GM18507 (cell line): ENCODE measurements at places on chromosomes 13 and 19.

DNA sequence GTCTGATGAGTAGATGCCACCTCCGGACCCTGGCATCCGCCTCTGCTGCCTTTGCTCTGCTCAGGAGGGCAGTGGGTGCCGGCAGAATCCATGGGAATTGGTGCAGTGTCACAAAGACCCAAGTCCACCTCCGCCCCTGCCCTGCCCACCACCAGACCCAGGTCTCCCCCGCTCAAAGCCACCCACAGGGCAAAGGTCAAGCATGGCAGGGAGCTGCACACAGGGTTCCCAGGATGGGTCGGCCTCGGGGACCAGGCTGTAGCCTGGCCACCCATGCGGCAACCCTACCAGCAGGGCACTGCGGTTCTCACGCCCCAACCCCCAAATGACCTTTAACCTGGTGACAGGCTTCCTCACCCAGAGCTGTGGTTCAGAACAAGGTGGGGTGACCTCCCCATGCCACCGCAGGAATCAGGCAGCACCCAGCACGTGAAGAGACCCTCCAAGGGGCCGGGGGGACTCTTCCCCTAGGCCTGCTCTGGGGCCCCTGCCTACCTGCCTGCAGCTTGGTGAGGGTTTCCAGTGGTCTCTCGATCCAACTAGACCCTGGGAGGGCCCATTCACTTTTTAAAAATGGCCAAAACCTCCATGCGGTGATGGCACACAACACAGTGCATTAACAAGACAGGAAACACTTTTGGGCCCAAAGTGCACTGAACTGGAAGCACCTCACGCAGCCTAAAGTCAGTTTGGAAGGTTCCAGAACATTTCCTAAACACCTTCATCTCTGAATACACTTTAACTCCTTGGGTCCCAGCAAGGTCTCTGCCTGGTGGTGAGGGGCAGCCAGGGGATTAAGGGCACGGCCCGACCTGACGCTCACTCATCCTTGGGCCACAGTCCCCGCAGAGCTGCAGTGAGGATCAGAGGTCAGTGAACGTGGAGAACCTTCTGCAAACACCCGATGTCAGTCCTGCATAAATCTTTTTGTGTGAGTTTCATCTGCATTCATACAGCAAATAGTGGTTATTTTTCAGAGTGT, 11.0 kb downstream of the GAS6 start:
- no peak for DNase-seq

DNA sequence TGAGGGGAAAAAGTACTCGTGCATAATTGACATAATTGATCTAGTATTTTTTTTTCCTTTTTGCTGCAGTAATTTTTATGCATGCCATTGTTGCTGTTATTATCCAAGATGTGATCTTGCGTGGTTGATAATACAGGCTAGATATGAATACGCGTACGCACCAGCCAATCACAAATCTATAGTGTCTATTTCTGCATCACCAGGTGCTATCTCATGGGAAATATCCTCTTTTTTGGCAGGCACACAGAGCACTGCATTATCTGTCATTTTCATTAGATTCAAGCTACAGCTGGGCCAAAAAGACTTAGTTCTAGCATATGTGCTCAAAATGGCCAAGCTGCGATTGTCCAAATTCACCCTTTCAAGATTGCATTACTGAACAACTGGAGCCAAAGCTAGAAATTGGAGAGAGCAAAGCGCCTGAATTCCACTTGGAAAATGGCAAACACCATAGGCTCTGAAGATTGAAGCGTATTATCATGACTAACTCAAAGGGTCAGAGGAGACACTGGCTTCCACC, 181.1 kb downstream of the TSHZ3 start:
- DNase-seq = no peak

GRCh38 chr13:74346960-74347359, 212.8 kb upstream of the KLF12 start:
- no peak for DNase-seq

DNA sequence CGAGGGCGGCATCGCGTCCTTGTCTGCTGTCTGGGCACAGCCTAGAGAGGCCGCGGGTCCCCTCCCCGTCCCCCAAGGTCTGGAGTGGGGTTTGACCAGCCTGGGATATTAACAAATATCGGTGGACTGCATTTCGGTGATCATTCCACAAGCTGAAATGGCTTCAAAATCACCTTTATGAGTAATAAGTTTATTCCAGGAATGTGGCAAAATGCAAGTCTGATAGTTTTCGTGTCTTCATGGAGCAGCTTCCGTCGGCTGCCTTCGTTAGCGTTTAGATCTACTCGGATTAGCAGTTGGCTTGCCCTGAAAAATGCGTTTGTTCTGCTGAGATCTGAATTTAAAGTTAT, 1.1 kb upstream of the GJA3 start:
- DNase-seq = no peak

DNA sequence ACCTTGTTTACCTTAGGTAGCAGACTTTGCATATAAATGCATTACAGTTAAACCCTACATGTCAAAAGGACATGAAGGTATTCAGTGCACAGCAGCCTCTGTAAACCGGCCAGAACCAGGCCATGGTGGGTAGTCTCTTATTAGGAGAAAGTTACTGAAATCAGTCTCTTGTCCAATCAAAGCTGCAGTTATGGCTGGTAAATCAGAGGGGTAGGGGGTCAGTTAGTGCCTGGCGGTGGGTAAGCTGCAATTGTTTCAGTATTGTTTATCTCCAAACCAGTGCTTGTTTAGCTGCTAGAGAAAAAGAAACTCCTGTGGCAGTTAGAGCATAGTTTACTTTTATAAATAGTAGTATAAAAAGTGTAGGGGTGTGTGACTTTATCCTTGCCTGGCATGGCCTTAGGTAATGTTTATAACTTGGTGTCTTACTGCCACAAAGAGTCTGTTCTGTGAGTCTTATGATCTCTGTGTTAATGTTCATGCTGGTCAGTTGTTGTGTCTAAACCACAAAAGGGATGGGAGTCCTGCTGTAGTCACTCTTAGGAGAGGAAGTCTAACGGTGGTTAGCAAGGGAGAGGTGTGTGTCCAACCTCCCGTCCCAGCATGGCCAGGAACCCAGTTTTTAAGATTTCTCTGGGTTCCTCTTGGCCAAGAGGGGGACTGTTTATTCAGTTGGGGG, 28.0 kb downstream of the CHST8 start:
- no peak for DNase-seq

GRCh38 chr13:24606486-24607170, 73.6 kb upstream of the ATP12A start:
- no peak for DNase-seq

GRCh38 chr19:37953171-37953917, 46.3 kb downstream of the SIPA1L3 start:
- DNase-seq = no peak

- DNase-seq = peak; percentile 75
These were observed 14.2 kb downstream of the ONECUT3 start for GRCh38 chr19:1767464-1767933.

DNA sequence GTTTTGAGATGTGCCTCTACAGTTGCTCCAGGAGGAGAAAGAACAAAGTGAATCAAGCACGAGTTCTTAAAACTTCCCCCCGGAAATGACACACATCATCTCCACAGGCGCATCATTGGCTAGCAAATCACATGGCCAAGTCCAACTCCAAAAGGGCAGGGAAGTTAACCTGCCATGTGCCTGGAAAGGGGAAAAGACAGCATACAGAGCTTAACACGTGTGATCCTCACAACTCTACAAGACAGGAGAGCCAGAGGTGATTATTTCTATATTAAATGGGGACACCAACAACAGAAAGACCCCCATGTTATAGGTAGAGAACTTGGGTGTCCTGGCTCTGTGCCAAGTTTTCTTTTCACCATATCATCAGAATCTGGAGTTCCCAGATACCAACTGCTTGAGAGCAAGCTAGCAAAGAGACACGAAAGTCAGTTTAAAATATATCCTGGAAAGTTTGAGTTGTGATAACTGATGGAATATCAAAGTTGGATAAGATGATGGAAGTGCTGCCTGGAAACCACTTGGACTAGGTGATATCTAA, 871.1 kb downstream of the UQCRFS1 start:
- DNase-seq = no peak

DNA sequence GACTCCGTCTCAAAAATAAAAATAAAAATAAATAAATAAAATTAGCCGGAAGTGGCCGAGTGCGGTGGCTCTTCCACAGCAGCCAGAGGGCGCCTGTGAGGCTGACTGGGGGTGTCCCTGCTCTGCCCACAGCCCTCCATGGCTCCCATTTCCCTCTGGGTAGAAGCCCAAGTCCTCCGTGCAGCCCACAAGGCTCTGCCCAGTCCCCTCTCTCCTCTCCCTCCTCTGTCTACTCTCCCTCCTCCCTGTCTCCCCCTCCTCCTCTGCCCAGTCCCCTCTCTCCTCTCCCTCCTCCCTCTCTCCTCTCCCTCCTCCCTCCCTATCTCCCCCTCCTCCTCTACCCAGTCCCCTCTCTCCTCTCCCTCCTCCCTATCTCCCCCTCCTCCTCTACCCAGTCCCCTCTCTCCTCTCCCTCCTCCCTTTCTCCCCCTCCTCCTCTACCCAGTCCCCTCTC, 20.4 kb downstream of the MISP start:
- peak; percentile 35 for DNase-seq

- DNase-seq = no peak
These were observed 112.8 kb downstream of the RAB20 start for GRCh38 chr13:110448677-110449076.

DNA sequence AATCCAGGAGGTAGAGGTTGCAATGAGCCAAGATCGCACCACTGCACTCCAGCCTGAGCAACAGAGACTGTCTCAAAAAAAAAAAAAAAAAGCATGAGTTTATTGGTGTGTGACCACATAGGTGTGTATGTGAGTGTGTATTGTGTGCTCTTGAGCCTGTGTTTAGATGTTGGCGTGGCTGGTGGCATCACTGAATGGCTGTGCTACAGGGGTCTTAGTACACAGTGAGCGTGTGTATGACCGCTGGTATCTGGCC, 2.5 kb downstream of the SLC1A5 start:
- DNase-seq = no peak

GRCh38 chr19:52297601-52298364, 814 bp downstream of the ZNF480 start:
- DNase-seq = no peak

GRCh38 chr19:4974880-4975469, 6.1 kb downstream of the KDM4B start:
- no peak for DNase-seq

GRCh38 chr13:98599502-98600328, 22.8 kb upstream of the STK24 start:
- no peak for DNase-seq

- DNase-seq = no peak
These were observed 7.3 kb upstream of the SIGLEC5 start for GRCh38 chr19:51637362-51637978.

DNA sequence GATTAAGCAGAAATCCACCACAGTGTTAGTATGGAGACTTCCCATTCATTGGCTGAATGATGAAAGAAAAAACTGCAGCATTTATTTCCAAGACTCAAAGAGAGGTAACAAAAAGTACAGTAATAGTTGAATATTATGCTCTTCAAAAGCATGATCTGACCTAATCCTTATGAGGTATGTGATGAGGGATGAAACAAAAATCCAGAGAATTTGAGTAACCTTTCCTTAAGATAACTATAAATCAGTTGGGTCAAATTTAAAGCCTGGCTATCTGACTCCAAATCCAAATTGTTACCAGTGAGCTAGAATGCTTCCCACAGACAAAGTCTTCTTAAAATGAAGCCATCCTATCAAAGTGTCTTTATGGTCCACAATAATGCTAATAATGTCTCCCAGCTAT, 38.1 kb downstream of the NUFIP1 start:
- DNase-seq = no peak

GRCh38 chr19:18807861-18808331, 16.8 kb upstream of the COMP start:
- no peak for DNase-seq

- no peak for DNase-seq
These were observed 21.1 kb downstream of the TLE2 start for GRCh38 chr19:3007975-3008374.

GRCh38 chr13:103287659-103288058, 221.4 kb upstream of the SLC10A2 start:
- no peak for DNase-seq

- no peak for DNase-seq
These were observed 1.3 kb upstream of the ARHGAP45 start for GRCh38 chr19:1065606-1066109.

GRCh38 chr19:10729411-10729810, 11.5 kb downstream of the DNM2 start:
- no peak for DNase-seq

- no peak for DNase-seq
These were observed 18.5 kb downstream of the TMED1 start for GRCh38 chr19:10817291-10818038.

DNA sequence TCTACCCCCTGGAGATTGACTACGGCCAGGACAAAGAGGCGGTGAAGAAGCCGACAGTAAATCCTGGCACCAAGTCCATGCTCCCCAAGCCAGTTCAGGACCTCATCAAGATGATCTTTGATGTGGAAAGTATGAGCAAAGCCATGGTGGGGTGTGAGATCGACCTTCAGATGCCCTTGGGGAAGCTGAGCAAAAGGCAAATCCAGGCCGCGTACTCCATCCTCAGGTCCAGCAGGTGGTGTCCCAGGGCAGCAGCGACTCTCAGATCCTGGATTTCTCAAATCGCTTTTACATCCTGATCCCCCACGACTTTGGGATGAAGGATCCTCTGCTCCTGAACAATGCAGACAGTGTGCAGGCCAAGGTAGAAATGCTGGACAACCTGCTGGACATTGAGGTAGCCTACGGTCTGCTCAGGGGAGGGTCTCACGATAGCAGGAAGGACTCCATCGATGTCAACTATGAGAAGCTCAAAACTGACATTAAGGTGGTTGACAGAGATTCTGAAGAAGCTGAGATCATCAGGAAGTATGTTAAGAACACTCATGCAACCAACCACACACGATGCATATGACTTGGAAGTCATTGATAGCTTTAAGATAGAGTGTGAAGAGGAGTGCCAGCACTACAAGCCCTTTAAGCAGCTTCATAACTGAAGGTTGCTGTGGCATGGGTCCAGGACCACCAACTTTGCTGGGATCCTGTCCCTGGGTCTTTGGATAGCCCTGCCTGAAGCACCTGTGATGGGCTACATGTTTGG, 24.0 kb upstream of the ANKRD10 start:
- no peak for DNase-seq

DNA sequence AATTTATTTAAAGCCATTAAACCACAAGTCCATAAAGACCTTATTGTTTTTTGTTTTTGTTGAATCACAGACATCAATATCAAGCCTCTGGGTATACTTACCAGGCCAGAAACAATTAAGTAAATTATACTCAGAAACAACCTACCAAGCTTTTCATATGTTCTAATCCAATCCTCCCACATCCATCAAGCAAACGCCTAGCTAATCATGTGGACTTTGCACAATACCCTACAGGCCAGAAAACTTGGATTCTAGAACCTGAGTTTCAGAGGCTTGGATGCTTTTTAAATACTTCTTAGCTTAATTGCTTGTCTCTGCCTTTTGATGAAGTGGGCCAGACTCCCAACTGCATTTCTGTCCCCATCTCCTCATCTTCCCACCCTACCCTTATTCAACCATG, 39.9 kb downstream of the TGDS start:
- DNase-seq = no peak

- no peak for DNase-seq
These were observed 48.7 kb upstream of the MYCBP2 start for GRCh38 chr13:77375560-77376108.

- peak; percentile 37 for DNase-seq
These were observed 75.2 kb upstream of the C13orf46 start for GRCh38 chr13:114049026-114049425.
